ACHN (cell line): ENCODE measurements at places on chromosomes 2 and 18.

- no peak for DNase-seq
Measured at GRCh38 chr2:20976527-20976926, 67.3 kb downstream of the APOB start.

- DNase-seq, result no peak
Measured at GRCh38 chr2:227860221-227860641, 11.2 kb upstream of the DAW1 start.

GRCh38 chr2:28219758-28220368, 172.8 kb upstream of the FOSL2 start:
- no peak for DNase-seq

GRCh38 chr2:238954841-238955591, 107.1 kb downstream of the TWIST2 start:
- DNase-seq, result no peak

DNA sequence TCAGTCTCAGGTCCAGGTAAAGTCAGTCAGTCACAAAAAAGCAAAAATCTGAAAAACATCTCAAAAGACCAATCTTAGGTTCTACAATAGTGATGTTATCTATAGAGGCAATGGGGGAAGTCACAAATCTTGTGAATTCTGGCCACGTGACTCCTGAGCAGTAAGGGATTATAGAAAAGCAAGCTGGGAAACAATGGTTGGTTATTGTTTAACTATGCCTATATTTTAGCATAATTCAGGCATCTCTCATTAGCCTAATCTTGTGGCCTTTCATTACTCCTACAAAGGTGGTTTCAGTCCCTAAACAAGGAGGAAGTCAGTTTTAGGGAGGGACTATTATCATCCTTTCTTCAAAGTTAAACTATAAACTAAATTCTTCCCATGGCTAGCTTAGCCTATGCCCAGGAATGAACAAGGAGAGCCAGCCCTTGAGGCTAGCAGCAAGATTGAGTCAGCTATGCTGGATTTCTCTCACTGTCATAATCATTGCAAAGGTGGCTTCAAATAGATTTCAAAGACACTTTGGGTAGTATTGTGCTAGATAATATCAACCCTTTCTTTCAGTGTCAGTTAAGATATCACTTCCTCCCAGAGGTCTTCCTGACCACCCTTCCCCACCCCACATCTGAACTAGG, 56.4 kb upstream of the ITGA6 start:
- no peak for DNase-seq

GRCh38 chr2:68994864-68995263, 18.1 kb upstream of the ANTXR1 start:
- no peak for DNase-seq

DNA sequence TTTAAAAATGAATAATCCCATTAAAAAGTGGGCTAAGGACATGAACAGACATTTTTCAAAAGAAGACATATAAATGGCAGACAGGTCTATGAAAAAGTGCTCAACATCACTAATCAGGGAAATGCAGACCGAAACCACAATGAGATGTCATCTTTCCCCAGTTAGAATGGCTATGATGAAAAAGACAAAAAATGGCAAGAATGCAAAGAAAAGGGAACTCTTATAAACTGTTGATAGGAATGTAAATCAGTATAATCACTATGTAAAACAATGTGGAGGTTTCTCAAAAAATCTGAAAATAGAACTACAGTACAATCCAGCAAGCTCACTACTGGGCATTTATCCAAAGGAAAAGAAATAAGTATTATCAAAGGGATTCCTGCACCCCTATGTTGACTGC, 169.2 kb downstream of the METTL4 start:
- no peak for DNase-seq

DNA sequence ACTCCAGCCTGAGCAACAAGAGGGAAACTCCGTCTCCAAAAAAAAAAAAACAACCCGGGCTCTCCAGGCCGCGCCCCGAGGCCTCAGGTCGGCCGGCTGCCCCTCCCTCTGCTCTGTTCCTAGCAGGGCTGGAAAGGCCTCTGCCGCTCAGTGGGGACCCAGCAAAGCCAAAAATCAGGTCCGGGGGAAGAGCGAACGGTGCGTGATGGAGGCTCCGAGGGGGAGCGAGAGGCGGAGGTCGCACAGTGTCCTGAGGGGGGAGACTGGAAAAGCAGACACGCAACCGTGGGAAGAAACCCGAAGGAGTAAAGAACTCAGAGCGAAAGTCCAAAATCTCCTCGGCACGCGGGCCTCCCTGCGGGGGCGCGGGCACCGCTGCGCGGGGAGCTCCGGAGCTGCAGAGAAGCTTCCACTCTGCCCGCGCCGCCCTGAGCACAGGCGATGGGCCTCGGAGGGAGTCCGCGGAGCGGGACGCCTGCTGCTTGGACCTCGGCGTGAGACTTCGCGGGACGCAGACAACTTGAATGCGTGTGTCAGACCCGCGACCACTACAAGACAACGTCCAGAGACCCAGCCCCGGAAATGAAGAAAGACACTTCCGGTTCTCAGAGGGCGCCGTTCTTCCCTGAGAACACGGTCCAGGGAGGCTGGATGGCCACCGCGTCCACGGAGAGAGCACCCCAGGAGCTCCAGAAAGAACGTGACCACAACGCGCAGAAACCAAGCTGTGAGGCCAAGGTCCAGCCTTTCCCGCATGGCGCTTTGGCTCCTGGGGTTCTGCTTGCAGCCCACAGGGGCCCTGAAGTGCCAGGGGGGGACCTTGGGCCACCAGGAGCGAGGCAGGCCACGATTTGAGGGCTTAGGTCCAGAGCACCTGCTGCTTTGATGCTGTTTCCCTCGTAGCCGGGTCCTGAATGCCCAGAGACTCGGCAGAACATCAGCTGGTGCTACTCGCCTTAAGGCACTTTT, 219.8 kb downstream of the DPP10 start:
- DNase-seq, result no peak

DNA sequence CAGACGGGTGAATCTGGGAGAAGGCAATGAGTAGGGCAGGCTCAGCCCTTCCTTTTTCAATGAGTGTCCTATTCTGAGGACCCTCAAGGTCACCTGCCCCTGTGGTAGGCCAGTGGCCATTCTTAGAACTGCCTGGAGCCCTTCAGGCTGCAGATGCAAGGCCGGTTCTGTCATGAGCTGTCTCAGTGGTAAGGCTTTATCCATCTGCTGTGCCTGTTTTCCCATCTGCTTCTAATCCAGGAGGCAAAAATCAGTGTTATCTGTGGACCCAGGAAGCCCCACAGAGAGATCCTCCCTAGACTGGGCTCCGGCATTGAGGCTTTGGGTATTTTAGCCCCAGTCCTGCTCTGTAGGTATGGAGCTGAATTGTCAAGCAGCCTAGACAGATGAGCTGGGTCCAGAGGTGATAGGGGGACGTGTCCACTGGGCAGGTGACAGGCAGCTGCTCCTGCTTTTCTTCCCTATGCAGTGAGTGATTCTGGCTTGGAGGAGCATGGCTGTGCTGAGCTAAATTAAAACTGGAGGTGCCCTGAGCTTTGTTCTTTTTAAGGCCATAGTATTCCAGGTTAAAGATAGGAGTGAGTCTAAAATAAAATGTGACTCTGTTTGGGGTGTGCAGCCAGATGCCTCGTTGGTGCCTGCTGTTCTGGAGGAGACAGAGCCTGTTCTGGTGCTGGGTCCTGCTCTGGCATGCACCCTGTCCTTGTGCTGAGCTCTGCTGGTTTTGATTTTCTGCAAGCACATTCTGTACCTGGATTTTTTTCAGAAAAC, 92.5 kb downstream of the FHOD3 start:
- no peak for DNase-seq

DNA sequence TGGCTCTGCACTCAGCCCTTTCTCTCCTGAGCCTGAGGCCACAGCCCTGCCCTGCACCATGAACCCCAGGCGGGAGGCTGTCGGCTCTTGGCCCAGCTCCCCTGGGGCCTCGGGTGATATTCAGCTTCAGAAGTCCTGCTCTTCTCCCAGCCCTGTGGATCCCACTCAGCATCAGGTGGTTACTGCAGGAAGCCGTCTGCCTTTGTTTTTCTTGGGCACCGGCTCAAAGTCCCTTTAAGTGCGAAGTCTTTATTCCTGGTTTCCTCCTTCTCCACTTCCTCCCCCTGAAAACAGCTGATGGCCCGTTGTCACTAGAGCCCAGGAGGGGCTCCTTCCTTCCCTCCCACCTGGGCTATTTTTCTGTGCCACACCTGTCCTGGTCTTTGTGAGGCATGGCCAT, 161.5 kb upstream of the BCL2L11 start:
- no peak for DNase-seq

DNA sequence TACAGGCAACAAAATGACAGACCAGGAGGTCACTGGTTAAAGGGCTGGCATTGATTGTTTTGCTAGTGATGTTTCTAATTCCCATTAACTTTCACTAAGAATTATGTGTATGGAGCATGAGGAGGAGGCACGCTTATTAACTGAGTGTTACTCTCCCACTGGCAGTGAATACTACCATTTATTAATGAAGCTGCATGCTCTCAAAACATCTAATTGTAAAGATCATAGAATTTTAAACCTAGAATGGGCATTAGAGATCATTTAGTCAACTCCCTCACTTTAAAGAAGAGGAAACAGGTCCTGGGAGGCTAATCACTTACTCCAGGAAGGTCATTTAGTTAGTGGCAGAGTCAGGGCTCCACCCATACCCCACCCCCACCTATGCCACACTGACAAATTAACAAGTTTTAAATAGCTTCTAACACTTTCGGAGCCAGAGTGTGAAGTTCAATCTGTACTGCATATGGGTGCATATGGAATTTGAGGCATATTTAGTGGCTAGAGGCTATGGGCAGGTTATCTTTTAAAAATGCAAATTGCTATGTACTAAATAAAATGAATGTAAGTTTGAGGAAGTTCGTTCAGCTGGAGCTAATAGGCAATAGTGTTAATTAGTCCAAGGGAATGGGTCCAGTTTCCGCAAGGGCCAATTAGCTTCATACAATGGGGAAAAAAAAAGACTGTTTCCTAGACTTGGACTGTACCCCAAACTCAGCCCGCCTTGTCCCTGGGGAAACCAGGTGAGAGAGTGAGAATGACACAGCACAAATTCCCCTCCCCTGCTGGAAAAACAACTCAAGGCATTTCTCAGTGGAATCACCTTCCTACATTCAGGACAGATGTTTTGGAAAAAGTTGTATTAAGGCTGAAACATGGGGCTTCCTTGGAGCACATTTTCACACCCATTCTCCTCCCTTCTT, 178.8 kb downstream of the ICOS start:
- no peak for DNase-seq

DNA sequence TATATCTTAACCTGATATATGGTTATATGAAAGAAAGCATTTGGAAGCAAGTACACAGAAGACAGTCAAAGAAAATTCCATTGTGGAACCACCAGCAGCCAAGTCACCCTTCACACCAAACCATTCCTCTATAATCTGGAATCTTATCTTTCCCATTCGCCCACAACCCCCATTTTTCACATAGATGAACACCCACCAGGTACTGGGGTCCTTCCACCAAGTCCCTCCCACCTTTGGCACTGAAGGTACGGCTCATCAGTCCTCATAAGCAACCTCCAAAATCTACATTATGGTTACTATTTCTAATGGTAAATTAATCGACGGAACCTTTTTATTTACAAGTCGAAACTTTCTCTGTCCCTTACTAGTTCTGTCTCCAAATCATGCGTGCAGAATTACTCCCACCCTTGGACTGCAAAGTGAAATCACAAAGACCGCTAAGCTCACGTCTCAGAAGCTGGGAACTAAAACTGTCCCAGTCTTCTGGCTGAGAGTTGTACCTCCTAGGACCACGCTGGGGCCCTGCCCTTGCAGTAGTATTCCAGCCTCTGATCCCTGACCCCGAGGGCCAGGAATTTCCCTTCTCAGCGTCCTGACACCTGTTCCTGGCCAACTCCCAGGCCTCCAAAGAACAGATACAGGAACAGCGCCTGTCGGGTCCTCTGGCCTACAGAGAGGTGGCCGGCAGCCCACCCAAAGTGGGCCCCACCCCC, 702 bp downstream of the OLA1 start:
- DNase-seq, result peak; percentile 35

DNA sequence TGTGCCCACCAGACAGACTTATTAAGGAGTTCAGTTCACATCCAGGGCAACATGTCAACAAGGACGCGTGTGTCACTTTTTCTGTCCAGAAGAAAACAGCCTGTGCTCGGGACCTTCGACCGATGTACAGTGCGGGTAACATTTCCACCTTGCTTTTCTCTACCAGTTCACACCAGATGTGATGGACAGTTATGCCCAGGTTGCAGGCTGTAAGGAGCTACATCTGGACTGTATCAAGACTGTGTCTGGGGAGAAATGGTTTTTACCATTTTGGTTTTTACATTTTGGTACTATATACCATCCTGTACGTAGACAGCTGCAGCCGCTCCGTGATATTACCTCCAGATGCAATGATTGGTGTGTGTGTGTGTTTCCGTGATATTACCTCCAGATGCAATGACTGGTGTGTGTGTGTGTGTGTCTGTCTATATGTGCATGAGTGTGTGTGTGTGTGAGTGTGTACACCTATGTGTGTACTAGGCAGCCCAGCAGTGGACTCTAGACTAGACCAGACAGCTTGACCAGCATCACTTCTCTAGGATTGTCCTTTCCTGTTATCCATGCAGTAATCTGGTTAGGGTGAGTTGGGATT, 118.0 kb downstream of the COL6A3 start:
- DNase-seq, result peak; percentile 9

- DNase-seq, result peak; percentile 51
Measured at GRCh38 chr18:60044290-60045006, 144.7 kb downstream of the PMAIP1 start.

DNA sequence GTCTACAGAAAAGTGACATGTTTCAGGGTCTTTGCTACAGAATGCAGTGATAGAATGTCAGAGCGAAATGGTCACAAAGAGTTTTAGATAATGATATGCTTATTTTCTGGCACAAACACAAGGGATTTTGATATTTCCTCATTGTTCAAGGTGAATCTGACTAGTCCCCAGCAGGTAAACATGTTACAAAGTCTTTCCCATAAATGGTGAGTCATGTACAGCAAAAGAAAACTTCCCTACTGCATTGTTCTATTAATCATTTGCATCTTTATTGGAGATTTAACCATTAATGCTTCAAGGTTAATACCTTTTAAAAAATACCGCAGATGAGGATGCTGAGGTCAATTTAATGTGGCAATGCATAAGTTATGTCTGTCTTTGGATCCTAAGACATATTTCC, 19.1 kb upstream of the TRIB2 start:
- no peak for DNase-seq

GRCh38 chr2:23456396-23456795, 71.4 kb downstream of the KLHL29 start:
- DNase-seq, result no peak

- DNase-seq, result no peak
Measured at GRCh38 chr2:181243319-181243718, 213.9 kb upstream of the ITGA4 start.

DNA sequence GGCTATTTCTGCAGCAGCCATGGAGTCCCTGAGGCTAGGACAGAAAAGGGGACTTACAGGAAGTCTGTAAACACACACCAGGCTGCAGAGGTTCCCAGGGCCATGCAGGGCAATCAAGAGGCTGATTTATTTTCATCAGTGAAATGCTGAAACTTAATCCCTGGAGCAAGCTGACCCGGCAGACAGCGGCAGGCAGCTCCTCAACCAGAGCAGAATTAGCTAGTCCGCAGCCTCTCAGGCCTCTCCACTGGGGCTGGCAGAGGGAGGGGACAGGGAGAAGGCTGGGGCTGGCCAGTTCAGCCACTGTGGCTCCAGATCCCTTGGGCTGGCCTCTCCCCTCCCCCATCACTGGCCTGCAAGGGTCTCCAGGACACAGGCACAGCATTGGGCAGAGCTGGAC, 136.3 kb downstream of the TNS1 start:
- no peak for DNase-seq

- no peak for DNase-seq
Measured at GRCh38 chr2:224155371-224155770, 116.3 kb upstream of the SERPINE2 start.

GRCh38 chr2:59314031-59314766, 1073.1 kb upstream of the FANCL start:
- DNase-seq, result no peak
